Neural progenitor cell (in vitro differentiated cells): ENCODE measurements at places on chromosomes 3 and 15.

GRCh38 chr15:99305761-99306505, 54.7 kb downstream of the LRRC28 start:
- peak; percentile 58 for DNase-seq

DNA sequence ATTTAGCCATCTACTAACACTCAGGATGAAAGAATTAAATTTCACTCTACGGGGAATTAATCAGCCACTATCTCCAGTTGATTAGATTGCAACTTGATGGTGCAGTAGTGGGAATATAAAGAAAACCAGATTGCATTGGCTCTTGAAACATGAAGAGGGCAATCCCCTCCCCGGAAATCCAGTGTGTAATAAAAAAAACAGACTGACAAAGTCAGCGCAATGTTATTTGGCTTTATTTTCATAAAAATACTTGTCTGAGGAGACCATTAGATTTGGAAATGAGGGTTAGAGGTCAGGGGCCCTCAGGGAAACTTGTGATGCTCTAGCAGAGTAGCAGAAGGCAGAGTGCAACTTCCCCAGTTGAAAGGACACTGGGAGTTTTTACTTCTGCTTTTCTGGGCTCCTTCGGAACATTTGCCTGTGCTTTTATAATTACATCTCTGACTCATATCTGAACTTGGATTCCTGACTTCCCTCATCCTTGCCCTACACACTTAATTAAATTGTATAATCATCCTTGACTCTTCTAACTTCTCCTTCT, 326.8 kb downstream of the TUSC7 start:
- DNase-seq: no peak

DNA sequence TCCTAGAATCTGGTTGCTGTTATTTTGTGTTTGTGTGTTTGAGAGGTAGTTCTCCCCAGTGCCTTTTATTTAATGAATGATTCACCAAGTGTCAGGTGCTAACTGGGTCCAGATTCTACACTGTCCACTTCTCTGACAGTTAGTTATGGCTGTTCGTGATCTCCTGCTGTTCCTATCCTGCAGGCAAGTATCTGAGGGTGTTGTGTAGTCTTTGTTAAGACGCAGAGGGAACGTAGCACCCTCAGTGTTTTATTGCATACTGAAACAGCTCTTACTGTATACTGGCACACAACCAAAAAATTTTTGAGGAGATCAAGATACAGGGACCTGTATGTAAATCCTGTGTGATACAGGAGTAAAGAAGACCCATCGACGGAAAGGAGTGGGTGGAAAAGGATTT, 1271.3 kb downstream of the ROBO1 start:
- no peak for DNase-seq

GRCh38 chr3:196274585-196274984, 12.9 kb downstream of the PCYT1A start:
- DNase-seq: no peak

GRCh38 chr3:134827213-134827612, 32.2 kb downstream of the EPHB1 start:
- no peak for DNase-seq

GRCh38 chr15:101276501-101277037, 716 bp downstream of the SELENOS start:
- DNase-seq: peak; percentile 59

- DNase-seq: no peak
These were observed 5.6 kb upstream of the ISLR start for GRCh38 chr15:74167891-74168331.

DNA sequence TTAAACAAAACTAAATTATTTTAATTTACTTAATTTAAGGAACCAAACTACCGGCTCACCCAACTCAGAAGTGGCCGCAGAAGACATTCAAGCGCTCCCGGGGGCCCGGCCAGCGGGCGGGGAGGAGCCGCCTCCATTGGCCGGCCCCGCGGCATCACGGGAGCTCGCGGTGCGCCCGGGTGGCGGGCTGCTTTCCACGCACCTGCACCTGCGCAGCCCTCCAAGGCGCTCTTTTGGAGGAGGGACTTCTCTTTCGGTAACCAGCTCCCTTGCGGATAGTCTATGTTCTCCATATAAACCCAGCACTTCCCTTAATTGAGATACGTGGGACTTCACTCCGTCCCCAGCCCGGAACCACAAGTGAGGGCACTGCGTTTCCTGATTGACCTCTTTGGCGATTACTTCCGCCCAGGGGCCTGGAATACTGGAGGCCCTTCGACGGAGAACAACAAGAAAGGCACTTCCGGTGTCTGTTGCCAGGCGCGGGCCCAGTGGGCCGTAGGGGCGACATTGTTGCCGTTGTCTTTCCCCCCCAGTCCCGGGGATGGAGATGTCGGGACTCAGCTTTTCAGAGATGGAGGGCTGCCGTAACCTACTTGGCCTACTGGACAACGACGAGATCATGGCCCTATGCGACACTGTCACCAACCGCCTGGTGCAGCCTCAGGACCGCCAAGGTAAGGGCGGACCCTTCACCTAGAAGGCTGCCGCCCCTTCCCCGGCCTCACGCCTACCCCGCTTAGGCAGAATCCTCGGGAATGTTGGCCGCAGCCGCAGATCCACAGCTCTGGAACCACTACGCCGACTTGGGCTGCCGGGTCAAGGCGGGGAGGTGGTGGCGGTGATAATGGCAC, at the start of gene C3orf38:
Gene C3orf38, plus strand, starts transcription at position 451 of the 854 bp plus-strand sequence. Its CDS starts 94 bp downstream, at position 545.
- peak; percentile 92 for DNase-seq

DNA sequence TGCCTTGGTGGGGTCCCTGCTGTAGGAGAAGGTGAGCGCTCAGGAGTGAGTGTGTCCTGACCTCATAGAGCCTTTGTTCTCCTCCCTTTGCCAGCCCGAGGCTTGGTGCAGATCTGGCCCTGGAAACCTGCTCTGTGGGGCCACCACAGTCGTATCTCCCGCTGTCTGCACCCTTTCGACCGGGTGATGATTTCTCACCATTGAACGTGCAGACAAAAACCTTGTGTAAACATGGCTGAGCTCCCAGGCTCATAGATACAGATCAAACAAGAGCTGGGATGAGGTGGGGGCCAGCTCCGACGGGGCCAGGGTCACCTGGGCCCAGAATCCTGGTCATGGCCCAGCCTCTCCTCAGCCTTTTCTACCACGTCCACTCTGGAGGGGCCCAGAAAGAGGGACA, 34.6 kb upstream of the ESYT3 start:
- no peak for DNase-seq

DNA sequence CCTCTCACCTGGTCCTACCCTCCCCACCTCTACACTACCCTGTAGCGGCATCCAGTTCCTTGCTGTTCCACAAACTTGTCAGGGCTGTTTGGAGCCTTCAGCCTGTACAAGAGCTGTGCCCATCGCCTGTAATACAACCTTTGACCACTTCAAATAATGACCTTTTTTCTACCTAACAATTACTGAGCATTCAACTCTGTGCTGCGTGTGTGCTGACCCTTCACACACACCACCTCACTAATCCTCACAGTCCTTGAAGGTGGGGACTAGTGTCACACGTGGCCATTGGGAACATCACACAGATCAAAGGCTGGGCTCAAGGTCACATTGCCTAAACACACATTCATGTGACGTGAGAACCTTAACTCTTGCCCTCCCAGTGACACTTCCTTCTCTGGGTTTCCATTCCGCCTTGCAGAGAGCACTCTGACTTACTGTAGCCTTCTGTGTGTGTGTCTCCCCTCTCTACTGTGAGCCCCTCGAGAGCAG, 3.1 kb downstream of the C3orf20 start:
- DNase-seq: no peak

DNA sequence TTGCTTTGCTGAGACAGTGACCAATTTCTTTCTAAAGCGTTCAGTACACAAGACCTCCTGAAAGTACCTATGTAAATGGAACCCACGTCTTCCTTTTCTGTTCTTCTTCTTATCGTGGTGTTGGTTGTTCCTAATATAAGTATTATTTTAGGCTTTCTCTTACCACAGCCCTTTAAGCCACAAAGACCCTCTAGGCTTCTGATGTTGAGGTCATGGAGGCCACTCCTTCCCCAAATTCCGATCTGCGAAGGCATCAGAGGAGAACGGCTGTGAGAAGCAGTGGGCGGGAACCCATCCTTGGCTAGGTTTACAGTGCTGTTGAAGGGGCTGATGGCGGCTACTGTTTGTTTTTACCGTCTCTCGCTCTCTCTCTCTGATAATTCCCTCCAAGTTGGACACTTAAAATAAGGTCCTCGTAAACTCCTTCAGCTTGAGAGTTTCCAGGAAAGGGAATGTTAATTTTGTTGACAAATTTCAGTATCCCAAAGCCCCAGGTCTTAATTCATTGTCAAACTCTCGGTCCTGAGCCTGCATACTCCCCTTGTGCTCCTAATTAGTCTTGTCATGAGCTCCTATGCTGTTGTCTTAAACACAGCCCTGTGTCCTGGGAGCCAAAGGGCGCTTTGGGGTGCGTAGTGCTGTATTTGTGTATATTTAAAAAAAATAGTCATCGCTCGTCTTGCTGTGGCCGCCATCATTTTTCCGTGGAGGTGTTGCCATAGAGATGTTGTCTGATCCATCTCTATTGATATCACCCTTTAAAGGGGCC, 178.8 kb downstream of the OPA1 start:
- DNase-seq: peak; percentile 41

DNA sequence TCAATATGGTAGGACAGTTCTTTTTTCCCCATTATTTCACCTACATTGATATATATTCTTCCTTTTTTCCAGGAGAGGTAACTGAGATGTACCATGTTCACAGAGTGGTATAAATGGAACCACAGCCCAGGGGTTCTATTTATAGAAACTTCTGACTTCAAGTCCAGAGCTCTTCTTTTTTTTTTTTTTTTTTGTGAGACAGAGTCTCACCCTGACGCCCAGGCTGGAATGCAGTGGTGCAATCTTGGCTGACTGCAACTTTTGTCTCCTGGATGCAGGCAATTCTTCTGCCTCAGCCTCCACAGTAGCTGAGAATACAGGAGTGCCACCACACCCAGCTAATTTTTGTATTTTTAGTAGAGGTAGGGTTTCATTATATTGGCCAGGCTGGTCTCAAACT, 267.1 kb upstream of the TPRG1 start:
- no peak for DNase-seq

- DNase-seq: no peak
These were observed 918.4 kb downstream of the NAALADL2 start for GRCh38 chr3:175777495-175777894.

GRCh38 chr3:67790043-67790442, 135.6 kb upstream of the SUCLG2 start:
- DNase-seq: peak; percentile 62
